ENCODE measurements at places on chromosomes 5 and 9. TPM values are rescaled to one million over a fixed set of nuclear protein-coding genes. Genes with fewer than 3 reads are reported as not detected.

- DNase-seq = no peak
- H3K4me1 ChIP-seq = peaks cover 15% of the 10 kb centered on the region
- no peak overlapping the region for H3K4me3 ChIP-seq
- H3K27me3 ChIP-seq = no peaks in the 10 kb centered on the region
- no peak overlapping the region for H3K27ac ChIP-seq
These were observed 114.9 kb downstream of the AUH start for GRCh38 chr9:91246846-91247245.

GRCh38 chr5:10779592-10779991 is 18.6 kb upstream of the DAP start:
- no peak overlapping the region for H3K4me3 ChIP-seq
- no peak overlapping the region for H3K27ac ChIP-seq
- H3K4me1 ChIP-seq = no peaks in the 10 kb centered on the region
- no peak for DNase-seq
- no peaks in the 10 kb centered on the region for H3K27me3 ChIP-seq
- no peaks in the 10 kb centered on the region for H3K36me3 ChIP-seq

DNA sequence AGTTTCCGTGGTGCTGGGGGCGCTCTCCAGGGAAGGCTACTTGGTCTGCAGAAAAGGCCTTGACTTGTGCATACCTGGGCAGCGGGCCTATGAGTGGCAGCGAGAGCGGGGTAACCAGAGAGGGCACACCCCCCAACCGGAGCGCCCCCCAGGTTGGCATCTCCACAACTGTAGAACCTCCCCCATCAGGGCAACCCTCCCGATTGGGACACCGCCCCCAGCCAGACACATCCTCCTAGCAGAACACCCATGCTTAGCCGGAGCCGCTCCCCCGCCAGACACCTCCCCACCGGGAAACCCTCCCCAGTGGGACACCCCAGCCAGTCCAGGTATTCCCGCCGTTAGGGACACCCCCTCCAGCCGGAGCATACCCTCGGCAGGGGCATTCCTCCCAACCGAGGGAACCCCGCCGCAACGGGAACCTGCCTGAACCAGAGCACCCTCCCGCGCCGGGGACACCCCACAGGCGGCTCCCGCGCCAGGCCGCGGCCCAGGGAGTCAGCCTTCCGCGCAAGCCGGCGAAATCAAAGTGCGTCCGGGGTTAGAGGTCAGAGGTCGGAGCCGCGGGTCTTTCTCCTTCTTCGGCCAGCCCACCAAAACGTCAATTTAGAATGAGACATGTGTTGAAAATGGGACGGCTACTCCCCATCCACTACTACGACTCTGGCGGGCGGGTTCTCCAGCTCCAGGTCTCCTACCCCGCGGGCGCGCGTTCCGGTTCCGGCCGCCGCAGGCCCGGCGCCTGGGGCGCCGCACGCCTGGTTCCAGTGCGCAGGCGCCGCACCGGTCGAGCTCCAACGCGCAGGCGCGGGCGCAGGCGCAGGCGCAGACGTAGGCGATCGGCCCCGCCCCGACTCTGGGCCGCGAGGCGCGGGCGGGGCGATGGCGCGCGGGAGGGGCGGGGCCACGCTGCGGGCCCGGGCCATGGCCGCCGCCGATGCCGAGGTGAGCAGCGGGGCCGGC is at the start of gene EHMT1:
TSS of gene EHMT1 (plus strand) at position 901 of the 963 bp plus-strand sequence. CDS start at position 925, 24 bp downstream.
- H3K36me3 ChIP-seq = peaks cover 8% of the 10 kb centered on the region
- peaks cover 40% of the 10 kb centered on the region for H3K4me1 ChIP-seq

DNA sequence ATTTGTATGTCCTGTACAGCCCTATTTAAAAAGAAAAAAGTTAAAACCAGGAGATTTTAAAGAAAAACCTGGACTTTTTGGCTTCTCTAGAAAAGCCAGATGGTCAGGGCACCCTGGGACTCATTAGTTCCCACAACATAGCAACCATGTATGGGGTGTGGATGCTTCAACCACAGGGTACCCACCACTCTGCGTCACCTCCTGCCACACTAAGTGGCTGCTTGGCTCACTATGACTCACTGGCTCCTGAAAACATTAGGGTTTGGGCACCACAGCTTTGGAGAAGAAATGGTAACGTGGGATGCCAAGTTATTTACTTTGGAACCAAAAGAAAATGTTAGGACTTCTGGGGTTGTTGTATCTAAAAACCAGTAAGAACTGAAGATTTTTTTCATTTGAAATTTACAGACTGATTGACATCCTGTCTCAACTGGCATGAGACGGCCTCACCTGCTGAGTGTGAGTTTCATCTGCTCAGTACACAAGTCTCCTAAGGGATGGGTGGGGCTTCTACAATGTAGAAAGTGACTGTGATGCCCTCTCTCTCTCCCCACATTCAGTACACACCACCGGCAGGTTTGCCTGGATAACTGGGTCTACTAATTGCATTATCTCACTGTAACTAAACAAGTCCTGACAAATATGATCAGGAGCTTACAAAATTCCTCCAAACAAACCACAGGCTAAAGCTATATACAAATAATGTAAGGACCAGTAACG is 103.9 kb downstream of the ESM1 start:
- no peaks in the 10 kb centered on the region for H3K4me1 ChIP-seq
- no peak for DNase-seq
- H3K27ac ChIP-seq = no peak overlapping the region
- no peaks in the 10 kb centered on the region for H3K27me3 ChIP-seq

- H3K4me3 ChIP-seq = no peak overlapping the region
- H3K27me3 ChIP-seq = peaks cover 48% of the 10 kb centered on the region
- no peak for DNase-seq
- H3K4me1 ChIP-seq = no peaks in the 10 kb centered on the region
- H3K36me3 ChIP-seq = no peaks in the 10 kb centered on the region
These were observed 17.2 kb upstream of the GBGT1 start for GRCh38 chr9:133180953-133181352.

DNA sequence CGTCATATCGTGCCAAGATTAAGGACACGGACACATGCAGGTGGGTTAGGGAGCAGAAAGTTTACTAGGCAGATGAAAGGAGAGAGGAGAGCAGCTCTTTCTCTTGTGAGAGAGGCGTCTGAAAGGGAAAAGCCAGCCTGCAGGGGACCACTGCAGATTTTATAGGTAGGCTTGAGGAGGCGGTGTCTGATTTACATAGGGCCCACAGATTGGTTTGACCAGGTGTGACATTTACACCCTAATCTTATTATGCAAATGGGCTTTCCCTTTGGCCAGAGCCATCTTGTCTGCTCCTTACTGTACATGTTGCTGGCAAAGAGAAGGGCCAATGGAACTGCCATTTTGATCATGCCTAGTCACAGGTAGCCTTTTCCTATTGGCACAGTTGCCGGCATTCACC is 137.2 kb upstream of the TAF11L2 start:
- H3K36me3 ChIP-seq = no peaks in the 10 kb centered on the region
- H3K4me1 ChIP-seq = 0 out of 2 replicates have a peak, but pooled peaks cover 6% of the 10 kb centered on the region
- no peak for DNase-seq
- no peak overlapping the region for H3K4me3 ChIP-seq
- H3K27ac ChIP-seq = no peak overlapping the region

GRCh38 chr9:28051559-28052503 is 478.6 kb upstream of the C9orf72 start:
- H3K27me3 ChIP-seq = no peaks in the 10 kb centered on the region
- H3K4me1 ChIP-seq = no peaks in the 10 kb centered on the region
- H3K4me3 ChIP-seq = no peak overlapping the region

- no peak overlapping the region for H3K27ac ChIP-seq
- no peak for DNase-seq
- H3K27me3 ChIP-seq = no peaks in the 10 kb centered on the region
- no peaks in the 10 kb centered on the region for H3K36me3 ChIP-seq
- H3K4me3 ChIP-seq = no peak overlapping the region
- H3K4me1 ChIP-seq = no peaks in the 10 kb centered on the region
These were observed 311.7 kb upstream of the HAPLN1 start for GRCh38 chr5:84032324-84032723.

GRCh38 chr9:69178583-69179011 is 4.5 kb downstream of the TJP2 start:
- H3K36me3 ChIP-seq = peaks cover 5% of the 10 kb centered on the region
- no peak overlapping the region for H3K4me3 ChIP-seq
- no peaks in the 10 kb centered on the region for H3K27me3 ChIP-seq
- H3K4me1 ChIP-seq = peaks cover 78% of the 10 kb centered on the region
- DNase-seq = peak; percentile 98

The ELL2 gene
- total RNA-seq = 25.5 TPM

The TMEM215 gene
- total RNA-seq = not detected

All from PC-9 (cell line).